ENCODE measurements at places on chromosomes 16 and 17. TPM values are rescaled to one million over a fixed set of nuclear protein-coding genes. Genes with fewer than 3 reads are reported as not detected.

The TP53TG3C gene
- total RNA-seq, result under 0.01 TPM

The LGALS9C gene
- not detected for total RNA-seq

The PROCA1 gene
- total RNA-seq, result 1.8 TPM

The MSI2 gene
- 9.9 TPM for total RNA-seq

The SLC38A8 gene
- not detected for total RNA-seq
